ENCODE measurements at places on chromosomes 4 and X.

DNA sequence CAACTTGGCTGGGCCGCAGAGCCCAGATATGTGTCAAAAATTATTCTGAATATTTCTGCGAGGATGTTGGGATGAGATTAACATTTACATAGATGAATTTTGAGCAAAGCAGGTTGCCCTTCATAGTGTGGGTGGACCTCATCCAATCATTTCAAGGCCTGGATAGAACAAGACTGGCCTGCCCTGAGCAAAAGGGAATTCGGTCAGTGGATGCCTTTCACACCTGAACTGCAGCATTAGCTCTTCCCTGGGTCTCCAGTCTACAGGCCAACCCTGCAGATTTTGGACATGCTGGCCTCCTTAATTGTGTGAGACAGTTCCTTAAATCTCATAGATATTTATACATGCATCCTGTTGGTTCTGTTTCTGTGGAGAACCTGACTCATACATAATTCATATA, 32.4 kb upstream of the SLC10A4 start:
- no peak for DNase-seq

DNA sequence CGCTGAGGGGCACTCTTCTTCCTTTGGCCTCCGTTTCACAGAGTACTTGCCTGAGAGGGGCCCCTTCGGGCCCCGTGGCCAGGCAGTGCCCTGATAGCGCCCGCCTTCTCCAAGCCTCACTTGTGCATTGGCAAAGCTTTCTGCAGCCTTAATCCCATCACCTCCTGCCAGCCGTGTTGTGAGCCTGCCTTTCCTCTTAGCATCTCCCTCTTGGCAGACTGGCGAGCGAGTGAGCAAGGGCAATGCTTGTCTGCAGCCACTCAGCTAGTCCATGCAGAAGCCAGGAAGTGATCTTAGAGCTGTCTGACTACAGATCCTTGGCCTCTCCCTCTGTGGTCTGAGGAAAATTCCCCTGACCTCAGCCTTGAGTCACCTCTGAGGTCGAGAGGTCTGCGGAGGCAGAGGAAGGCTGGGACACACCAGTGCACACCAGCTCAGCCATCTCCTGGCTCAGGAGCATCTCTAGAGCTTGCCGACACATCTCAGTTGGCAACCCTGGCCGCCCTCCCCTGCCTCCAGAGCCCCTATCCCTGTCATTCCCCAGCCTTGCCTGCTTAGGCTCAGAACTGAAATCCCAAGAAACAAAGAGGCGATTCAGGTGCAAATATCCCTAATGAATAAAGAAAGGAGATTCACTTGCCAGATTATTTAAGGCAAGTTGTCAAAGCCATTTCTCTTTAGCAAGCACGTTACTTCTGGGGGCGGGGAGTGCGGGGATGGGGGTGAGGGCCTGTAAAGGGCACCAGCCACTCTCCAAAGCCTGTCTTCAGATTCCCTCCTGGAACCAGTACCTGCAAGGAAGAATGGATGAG, 143.5 kb upstream of the MAMLD1 start:
- no peak for DNase-seq

DNA sequence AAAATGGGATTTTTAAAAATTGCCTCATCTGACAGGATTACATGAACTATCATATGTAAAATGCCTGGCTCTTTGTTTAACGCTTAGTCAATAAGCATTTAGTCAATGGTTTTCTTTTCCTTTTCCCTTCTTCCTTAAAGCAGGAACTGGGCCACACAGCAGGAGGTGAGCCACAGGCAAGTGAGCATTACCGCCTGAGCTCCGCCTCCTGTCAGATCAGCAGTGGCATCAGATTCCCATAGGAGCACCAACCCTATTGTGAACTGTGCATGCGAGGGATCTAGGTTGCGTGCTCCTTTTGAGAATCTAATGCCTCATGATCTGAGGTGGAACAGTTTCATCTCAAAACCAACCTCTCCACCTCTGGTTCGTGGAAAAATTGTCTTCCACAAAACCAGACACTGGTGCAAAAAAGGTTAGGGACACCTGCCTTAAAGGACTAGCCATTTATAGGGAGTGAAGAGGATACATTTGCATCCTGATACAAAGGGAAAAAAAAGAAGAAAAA, 306.1 kb downstream of the FBXW7 start:
- no peak for DNase-seq

- no peak for DNase-seq
Measured at GRCh38 chrX:150405576-150405975, 42.5 kb downstream of the MAMLD1 start.

DNA sequence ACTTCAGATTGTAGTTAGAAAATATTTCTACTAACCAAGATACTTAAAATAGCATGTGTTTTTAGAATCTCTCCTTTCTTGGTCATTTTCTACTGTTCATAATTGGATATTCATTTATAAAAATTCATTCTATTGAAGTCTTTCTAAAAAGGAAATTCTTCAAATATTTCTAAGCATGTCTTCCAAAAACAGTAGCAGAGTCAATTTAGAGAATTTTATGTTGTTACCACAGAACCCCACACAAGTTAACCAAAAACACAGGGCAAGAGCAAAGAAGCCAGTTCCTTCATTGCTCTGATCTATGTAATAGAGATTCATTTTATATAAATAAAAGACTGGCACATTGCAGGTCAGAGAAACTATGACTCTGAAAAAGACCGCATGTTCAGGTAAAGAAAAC, 345.1 kb upstream of the PITX2 start:
- DNase-seq, result no peak

DNA sequence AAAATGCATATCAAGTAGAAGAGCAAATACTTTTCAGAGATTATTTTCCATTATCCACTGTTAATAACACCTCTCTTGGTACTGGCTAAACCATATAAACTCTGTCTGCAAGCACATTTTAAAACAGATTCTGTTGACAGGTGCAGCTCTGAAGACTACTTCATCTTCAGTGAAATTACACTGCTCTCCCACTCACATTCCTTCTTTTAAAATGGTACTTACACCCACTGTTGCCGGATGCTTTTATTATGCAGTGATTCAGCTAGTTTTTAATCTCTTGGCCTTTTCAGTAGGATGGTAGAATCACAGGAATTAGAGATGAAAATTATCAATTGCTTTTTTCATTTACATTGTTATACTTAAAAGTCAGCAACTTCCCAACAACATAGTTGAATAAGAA, 381.6 kb downstream of the GASK1B start:
- no peak for DNase-seq

- no peak for DNase-seq
Measured at GRCh38 chr4:151744614-151745013, 16.2 kb downstream of the GATB start.

DNA sequence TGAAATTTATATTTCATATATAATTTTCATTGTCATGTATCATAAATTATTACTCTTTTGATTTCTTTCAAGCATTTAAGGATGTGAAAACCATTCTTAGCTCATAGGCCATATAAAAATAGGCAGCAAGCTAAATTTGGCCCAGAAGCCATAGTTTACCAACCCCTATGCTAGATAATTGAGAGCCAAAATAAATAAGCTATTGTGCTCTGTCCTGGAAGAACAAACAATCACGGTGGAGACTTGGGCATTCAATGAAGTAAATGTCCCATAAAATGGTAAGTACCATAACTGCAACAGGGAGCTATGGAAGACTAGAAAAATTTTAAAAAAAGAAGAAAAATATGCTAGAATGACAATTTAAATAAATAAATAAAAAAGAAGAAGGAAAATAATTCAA, 60.9 kb upstream of the PACRGL start:
- DNase-seq, result no peak

- no peak for DNase-seq
Measured at GRCh38 chr4:140243278-140243753, 89.3 kb upstream of the MAML3 start.

DNA sequence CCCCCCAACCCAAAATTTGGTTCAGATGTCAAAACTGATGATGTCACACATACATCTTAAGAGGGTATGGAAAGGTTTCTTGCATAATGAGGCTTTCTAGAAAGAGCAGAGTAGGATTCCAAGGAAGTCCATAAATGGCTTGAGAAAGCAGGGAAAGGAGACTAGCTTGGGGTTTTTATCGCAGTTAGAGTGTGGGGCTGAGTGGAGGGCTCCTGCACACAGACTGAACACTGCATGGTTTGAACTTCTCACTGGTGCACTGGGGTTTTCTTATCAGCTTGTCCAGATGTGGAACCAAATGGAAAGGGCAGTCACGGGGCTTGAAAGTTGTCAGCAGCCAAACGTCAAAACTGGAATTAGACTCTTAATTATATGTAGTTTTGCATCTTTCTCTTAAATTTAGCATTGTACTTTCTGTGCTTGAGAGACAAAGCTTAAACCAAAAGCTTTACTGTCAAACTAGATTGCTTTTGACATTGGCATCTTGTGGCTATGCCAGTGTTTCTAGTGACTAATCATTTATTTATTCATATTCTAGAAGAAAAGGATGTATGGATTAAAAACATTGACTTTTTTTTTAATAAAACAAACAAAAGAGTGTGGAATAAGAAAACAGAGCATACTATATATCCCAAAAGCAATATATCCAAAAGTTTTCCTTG, 78.3 kb upstream of the STIM2 start:
- DNase-seq, result no peak

- no peak for DNase-seq
Measured at GRCh38 chr4:40720916-40721315, 28.8 kb upstream of the NSUN7 start.

DNA sequence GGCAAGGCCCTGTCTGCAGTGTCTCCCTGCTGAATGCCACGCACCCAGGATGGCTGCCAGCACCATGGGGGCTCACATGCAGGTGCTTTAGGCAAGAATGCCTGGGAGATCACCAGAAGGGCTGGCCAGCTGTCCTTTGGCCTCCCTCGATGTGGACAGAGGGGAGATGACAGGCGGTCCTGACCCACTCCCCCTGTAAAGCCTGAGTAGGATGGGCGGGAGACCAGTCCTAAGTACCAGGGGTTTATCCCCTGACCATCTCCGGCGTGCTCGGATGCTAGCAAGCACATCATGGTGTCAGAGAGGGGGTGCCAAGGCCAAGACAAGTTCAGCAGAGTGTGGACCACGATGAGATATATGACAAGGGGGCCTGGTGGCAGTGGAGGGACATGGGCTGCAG, 5.3 kb downstream of the PDZD4 start:
- DNase-seq, result no peak
